ENCODE measurements at places on chromosomes 6 and 20.
A peak's percentile ranks its signal among the peaks of the same experiment; 100 is the strongest.

DNA sequence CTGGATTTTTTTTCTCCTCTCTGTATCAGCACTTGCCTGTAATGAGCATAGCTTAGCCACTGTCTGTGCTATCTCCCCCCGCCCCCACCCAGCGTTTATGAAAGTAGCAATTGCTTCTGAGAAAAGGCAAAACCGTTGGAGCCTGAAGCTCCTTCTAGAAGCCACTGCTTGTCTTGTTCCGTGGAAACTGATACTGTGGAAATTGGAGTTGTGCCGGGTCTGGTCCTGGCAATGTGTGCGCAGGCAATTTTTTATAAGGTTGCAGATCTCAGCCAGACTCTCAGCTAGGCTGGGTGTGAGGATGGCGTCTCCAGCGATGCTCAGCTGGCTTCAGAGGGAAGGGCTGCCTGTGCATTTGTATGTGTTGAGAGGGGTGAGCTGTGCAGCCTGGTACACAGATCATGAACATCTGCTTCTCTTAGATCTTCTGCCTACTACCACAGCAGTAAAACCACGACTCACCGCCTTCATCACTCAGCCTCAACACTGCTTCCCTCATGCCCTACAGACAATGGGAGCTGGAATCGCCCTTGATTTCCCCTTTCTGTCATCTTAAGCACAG is 72.4 kb upstream of the GTSF1L start:
- DNase-seq, result no peak

GRCh38 chr6:34465531-34466241 is at the start of gene PACSIN1:
Gene PACSIN1, plus strand, starts transcription at chr6:34466076. Its CDS starts 60,230 bp downstream, at chr6:34526306.
- no peak for DNase-seq

DNA sequence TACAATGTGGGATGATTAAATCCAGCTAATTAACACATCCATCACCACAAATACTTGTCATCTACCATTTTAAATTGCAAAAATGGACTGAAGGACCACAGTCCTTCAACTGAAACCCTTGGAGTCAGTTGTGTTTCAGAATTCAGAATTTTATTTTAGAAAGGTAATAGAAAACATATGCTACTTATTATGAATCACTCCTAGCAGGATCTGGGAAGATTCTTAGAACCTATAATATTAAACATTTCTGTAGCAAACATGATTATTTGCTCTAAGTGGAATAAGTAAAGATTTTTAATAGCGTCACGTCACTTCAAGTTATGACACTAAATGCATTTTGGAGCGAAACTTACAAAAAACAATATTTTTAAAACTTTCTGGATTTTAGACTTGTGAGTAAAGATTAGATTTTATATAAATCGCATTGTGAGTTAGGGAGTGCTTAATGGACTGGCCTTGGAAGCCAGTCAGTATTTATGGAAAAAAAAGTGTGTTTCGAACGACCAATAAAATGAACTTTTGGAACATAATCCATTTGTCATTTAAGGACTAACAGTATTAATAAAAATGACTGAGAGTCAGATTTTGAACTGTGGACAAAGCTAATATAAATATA is 71.8 kb upstream of the PHACTR2 start:
- no peak for DNase-seq

- no peak for DNase-seq
These were observed 142.5 kb downstream of the CD164 start for GRCh38 chr6:109239651-109240321.

GRCh38 chr20:38357653-38358207 is 11.4 kb downstream of the LBP start:
- no peak for DNase-seq

GRCh38 chr6:133632206-133632605 is 256.7 kb upstream of the TCF21 start:
- DNase-seq, result no peak

- DNase-seq, result no peak
These were observed 603.5 kb upstream of the CDH4 start for GRCh38 chr20:60648556-60648955.

GRCh38 chr6:167750956-167751358 is 75.8 kb upstream of the AFDN start:
- DNase-seq, result peak; percentile 88

DNA sequence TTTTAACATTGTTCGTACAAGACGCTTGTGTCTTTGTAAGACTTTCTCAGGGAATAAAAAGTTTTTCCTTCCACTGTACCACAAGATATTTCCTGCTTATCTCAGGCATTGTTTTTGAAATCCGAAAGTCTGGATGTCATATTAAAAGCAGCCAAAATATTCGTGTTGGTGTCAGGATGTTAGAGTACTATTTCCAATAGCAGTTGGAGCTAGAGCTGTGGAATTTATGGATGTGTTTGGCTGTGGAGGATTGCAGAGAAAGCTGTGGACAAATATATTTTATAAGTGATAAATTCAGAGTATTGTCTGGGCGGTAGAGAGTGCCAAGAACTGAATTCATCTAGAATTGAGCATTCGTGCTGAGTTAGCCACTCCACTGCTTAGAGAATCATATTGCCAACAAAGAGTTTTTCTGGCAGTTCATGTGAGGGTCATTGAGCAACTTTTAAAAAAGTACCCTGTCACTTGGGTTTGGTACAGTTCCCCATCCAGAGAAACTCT is 57.7 kb downstream of the ZDHHC14 start:
- no peak for DNase-seq

DNA sequence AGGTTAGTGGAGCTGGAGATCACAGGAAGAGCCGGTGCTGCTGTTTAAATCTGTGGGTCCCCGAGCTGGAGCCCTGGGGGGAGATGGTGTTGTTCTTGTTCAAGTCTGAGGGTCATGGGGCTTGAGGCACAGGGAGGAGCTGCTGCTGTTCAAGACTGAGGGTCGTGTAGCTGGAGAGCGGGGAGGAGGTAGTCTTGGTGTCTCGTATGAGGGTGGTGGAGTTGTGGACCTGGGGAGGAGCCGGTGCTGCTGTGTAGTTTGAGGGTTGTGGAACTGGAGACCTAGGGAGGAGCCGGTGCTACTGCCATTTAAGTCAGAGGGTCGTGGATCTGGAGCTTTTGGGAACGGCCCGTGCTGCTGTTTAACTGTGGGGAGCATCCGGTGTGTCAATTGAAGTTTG is 112.2 kb upstream of the SULF2 start:
- DNase-seq, result no peak

- no peak for DNase-seq
These were observed 169.1 kb upstream of the PTCHD4 start for GRCh38 chr6:48280035-48280620.

- DNase-seq, result no peak
These were observed 527.1 kb downstream of the QKI start for GRCh38 chr6:163941624-163941976.

- no peak for DNase-seq
These were observed 388.4 kb downstream of the BTBD3 start for GRCh38 chr20:12306107-12306506.

DNA sequence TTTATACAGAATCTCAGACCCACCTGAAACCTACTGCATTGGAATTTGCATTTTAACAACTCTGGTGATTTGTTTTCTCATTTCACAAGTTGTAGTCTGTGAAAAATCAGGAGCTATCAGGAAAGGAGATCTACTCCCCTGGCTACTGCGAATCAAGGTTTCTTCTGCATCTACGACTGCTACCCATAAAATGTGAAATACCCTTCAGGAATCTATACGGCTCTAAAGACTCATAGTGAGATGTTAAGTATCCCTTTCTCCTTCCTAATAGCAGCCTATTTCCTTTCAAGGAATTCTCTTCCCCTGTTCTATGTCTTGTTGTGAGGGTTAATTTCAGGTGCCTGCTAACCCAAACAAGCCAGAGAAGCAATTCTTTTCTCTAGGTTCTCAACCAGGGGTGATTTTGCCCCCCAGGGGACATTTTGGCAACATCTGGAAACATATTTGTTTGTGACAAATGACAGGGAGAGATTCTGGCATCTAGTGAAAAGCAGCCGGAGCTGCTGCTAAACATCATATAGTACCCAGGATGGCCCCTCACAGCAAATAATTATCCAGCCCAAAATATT is 26.3 kb downstream of the WFDC3 start:
- DNase-seq, result no peak

DNA sequence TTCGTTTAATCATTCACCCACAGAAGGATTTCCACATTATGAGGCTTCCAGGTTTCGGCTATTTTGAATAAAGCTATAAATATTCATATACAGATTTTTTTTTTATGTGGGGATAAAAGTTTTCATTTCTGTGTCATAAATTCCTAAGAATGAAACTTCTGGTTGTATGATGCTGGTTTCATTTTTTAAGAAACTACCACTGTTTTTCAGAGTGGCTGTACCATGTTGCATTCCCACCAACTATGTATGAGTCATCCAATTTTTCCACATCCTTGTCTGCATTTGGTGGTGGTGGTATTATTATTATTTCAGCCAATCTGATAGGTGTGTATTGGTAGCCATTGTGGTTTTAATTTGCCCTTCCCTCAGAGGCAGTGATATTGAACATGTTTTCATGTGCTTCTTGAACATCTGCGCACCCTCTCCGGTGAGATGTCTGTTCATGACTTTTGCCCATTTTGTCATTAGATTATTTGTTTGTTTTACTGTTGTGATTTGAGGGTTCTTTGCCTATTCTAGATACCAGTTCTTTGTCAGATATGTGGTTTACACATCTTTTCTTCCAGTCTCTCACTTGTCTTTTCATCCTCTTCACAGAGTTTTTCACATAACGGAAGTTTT is 75.5 kb downstream of the DOK5 start:
- DNase-seq, result no peak

GRCh38 chr20:18624948-18625347 is 37.1 kb downstream of the DTD1 start:
- DNase-seq, result no peak

DNA sequence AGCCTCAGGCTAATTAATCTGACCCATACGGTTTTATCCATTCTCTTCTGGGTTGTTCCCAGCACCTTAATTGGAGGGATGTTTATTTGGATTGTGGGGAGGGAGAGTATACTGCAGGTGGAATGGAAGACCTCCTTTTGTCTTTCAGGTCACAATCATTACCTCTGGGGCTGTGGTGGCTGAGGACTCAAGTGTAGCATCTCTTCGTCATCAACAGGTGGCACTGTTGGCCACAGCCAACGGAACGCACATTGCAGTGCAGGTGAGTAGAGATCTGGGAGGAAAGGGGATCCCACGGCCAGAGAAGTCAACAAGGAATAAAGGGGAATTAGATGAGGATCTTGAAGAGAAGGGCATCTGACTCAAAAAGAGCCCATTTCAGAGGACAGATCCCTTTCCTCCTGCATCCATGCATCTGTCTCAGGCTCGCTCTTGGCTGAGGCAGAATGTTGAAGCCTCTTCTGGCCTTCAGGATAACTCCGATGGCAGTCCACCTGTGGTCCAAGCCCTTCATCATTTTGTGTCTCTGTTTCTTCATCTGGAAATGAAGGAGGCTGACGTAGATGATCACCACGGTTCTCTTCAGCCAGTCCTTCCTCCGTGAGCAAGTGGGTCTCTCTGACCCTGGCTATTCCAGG is 3.2 kb upstream of the DEF6 start:
- DNase-seq, result no peak

DNA sequence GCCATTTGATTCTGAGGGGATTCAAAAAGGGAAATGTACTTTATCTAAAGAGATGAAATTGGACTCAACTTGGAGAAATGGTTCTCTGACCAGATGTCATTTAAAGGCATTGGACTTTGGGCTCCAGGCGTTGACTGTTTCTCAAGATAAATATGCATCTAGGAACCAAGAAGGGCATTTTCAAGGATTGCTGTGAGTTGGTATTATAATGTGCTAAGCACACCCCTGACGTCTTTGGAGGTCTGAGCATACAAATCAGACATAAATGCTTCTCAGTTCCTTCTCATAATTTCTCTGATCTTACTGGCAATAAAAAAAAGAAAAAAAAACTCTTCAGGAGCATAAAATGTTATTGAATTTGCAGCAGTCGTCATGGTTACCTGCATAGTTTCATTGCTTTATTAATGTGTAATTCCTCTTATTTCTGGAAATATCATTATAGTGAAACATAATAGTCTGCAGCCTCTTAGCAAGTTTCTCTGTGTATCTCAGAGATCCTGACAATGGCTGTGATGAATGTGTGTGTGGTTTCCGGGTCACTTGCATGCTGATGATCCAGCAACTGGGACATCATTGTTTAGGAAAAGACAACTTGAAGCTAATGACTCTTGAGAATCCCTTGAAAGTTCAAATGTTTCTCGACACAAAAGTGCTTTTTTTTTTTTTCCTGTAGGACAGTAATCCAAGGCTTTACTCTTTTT is 136.0 kb downstream of the AIG1 start:
- no peak for DNase-seq

Data from lower lobe of right lung (tissue), 2 donors.